ENCODE measurements at places on chromosomes 11 and 22.

- DNase-seq: no peak
Observed at GRCh38 chr11:2554338-2555207, 109.8 kb downstream of the KCNQ1 start.

GRCh38 chr22:27630754-27631153 is 170.8 kb downstream of the MN1 start:
- DNase-seq: no peak

- no peak for DNase-seq
Observed at GRCh38 chr11:62130283-62131169, 6.7 kb downstream of the INCENP start.

- DNase-seq: no peak
Observed at GRCh38 chr22:30909306-30909705, 59.3 kb downstream of the MORC2 start.

GRCh38 chr11:118670063-118670462 is 9.4 kb downstream of the TREH start:
- no peak for DNase-seq

DNA sequence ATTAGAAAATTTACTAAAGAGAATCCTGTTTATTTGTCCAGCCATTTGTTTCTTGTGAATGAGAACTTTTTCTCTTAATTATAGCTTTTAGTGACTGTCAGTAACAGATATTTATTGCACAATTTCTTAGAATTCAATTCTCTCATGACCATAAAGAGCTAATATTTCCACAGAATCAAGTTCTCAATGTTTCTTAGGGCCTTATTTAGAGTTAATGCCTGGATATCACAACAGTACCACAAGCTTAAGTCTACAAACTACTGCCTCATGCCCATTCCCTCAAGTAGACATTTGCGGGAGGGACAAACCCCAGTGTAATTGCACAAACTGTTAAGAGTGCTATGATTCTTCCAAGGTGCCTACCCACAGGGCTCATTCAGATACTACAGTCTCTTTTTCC is 199.7 kb upstream of the POU2AF2 start:
- DNase-seq: no peak

DNA sequence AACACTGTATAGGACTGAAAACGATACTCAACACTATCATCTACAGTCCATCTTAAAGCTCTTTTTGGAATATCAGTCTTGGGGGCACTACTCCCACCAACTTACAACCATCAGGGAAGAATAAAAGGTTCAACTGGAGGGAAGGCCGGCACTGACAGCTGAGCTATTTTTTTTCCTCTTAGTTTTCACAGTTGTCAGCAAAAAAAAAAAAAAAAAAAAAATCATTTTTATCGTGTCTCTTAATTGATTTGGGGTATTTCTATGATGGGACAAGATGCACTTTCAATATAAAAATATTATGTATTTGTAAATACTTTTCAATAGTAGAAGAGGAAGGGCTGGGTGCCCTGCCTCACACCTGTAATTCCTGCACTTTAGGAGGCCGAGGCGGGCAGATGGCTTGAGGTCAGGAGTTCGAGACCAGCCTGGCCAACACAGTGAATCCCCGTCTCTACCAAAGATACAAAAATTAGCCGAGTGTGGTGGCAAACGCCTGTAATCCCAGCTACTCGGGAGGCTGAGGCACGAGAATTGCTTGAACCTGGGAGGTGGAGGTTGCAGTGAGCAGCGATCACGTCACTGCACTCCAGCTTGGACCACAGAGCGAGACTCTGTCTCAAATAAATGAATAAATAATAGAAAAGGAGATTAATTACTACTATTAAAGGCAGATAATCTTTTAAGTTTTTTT is 1.5 kb downstream of the KIF18A start:
- DNase-seq: no peak

GRCh38 chr11:111272420-111272819 is 25.9 kb upstream of the POU2AF3 start:
- no peak for DNase-seq

GRCh38 chr11:17801166-17801565 is 66.6 kb downstream of the KCNC1 start:
- no peak for DNase-seq

- no peak for DNase-seq
Observed at GRCh38 chr22:29750559-29751538, 16.0 kb downstream of the ZMAT5 start.

GRCh38 chr22:46193898-46194310 is 43.6 kb downstream of the PPARA start:
- DNase-seq: no peak

DNA sequence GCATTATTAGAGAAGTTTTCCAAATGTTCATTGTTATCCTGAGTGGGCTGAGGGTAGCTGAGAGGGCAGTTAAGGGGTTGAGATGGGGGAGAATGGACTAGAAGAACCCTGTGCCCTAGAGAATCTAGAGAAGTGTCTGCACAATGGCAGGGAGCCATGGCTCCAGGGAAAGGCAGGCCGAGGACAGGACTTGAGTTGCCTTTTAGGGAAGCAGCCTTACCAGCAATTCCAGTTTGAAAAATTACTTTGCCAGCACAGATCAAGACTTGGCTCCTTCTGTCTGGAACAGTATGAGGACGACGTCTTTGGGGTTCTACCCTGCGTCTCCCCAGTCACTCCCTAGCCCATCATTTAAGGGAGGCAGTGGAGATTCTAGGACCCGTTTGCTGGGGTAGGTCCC is 25.7 kb upstream of the MICAL3 start:
- no peak for DNase-seq

DNA sequence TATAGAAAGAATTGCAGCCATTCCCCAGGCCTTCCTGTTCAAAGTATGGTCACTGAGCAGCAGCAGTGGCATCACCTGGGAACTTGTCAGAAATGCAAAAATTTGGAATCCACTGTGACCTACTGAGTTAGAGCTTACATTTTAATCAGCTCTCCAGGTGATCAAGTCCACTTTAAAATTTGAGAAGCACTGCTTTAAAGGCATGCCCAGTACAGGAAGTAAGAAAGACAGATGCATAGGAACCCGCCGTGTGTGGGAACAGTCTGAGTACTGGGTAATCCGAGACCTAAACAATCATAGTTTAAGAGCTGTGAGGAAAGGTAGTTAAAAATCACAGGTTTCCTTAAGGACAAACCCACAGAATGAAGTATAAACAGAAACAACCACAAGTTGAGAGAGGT is 462.4 kb downstream of the RAB38 start:
- no peak for DNase-seq

GRCh38 chr11:2721210-2721916 is 21.6 kb upstream of the KCNQ1OT1 start:
- DNase-seq: no peak

DNA sequence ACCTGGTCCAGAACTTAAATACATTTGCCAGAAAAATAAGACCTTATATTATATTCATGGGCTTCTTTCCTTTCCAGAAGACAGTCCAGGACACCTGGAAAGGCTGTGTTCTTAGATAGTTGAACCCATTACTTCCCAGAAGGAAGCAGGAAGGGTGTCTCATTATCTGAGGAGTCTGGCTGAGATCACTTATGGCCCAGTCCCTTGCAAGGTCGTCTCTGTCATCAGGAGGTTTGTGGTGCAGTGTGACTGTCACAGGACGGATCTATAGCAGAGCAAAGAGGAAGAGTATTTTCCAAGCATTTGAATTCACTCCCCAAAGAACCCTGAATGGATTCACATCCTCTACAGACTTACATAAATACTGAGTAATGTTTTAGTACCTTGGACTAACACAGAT is 270.7 kb upstream of the MTNR1B start:
- DNase-seq: no peak

DNA sequence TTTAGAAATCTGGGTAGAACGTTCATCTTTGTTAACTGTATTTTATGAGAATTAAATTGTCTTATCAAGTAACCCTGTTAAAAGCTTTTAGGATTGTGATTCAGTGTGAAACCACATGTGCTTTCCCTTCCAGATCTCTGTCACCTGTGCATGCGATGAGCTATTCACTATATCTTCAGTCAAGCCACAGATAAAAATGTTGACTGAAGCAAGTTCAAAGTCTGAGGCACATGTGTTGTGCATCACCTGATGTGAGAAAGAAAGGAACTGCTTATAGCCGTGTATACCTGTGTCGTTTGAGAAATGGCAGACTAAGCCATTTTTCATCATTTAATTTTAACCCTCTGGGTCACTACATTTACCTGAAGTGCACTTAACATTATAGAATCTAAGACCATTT is 1088.9 kb upstream of the TENM4 start:
- DNase-seq: no peak

- no peak for DNase-seq
Observed at GRCh38 chr11:33540946-33541915, 159.4 kb downstream of the C11orf91 start.

DNA sequence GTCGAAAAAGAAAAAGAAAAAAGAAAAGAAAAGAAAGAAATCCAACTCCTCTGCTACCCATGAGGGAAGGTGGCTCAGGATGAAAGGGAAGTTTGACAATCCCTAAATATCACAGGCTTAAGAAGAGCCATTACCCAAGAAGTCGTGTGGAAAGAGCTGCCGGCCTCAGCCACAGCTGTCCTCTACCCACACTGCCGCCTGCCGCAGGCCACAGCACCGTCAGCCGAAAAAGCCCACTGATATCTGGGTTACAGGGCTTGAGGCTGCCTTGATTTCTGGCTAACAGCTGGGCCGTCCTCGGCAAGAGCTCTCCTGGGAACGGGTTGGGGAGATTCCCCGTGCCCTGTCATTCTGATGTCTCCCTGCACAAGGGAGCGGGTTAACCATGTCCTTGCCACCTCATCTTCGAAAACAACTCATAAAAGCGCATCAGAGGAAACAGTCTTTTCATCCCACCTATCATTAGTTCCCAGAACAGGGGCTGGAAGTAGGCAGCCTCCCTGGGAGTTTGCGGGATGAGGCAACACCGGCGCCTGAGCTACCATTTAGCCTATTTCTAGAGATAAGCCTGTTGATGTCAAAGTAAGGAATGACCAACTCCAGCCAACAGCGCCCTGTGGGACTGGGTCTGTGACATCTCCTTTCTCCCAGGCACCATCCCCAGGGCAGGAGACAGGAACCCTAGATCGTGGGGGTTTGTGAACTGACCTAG is 21.8 kb upstream of the SNX32 start:
- DNase-seq: no peak

DNA sequence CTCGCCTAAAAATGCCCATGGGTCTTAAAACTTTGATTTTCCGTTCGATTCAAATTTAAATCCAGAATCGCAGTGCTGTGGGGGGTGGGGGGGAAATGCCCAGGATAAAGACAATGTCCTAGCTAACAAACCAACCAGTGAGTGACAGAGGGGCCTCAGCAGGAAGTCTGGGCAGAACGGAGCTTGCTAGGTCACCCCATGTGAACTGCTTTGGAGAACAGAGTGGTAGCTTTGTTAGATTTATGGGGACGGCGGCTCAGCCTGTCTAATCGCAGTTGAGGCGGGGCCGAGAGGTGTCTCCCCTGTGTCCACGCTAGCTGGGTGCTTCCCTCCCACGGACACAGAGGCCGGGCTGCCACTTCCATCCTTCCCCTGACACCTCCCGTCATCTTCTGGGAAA is 243.9 kb downstream of the CTTN start:
- DNase-seq: no peak

- no peak for DNase-seq
Observed at GRCh38 chr11:6719576-6719975, 36.4 kb upstream of the MRPL17 start.

GRCh38 chr11:70887542-70887827 is 364.9 kb downstream of the SHANK2 start:
- no peak for DNase-seq

DNA sequence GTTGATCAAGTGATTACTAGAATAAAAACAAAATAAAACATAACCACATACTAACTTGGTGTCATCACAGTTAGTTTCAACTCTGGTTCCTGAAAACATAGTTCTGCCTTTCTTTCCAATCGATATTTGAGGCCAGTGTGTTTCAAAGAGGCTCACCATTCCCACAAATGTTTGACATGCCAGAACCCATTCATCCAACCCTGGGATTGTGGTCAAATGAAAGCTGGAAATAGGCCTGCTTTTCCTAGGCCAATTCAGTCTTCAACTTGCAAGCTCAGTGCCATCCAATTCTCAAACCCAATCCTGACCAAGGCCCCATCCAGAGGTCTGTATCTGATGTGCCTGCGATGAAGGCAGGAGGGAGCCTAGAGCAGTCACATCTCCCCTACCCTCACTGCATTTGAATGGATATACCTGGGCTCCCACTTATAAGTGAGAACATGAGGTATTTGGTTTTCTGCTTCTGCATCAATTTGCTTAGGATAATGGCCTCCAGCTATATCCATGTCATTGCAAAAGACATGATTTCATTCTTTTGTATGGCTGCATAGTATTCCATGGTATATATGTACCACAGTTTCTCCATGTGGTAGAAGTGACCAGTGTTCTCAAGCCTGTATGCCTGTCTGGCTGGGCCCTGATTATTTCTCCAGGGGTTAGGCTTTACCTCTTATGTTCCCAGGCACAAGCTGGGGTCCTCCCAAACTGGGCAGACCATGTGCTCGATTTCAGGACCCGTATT is 143.2 kb downstream of the SWAP70 start:
- no peak for DNase-seq

DNA sequence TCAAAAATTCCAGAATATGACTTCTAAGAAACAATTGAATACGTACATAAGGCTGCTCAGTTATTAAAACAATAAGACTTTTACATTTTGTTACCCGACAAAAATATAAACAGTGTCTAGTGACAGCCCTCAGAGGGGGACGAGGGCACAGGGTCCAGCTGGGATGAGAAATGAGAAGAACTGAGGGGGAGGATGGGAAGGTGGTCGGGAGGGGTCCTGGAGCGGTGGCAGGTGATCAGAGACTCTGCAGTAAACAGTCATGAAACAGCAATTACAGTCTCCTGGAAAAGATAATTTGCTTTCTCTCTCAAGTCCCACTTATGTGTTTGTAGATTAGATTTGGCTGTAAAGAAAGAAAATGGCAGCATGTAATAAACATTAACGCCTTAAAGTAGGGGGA is 56.0 kb downstream of the PACSIN2 start:
- DNase-seq: no peak

DNA sequence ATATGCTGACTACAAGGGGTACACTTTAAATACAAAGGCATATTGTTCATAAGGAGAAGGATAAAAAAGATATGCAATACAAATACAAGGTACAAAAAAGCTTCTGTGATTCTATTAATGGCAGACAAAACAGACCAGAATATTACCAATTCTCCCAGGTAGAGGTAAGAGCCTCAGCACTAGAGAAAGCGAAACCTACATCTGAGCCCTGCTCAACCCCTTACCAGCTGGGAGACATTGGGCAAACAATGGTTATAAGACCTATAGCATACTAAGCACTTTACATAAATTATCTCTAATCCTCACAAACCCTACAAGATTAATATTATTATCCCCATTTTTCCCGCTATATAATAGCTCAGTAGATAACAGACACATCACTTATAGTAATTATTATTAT is 41.2 kb upstream of the LRRC55 start:
- no peak for DNase-seq

Measured in GM13976 (cell line).